ENCODE measurements at places on chromosomes 11 and 22.

DNA sequence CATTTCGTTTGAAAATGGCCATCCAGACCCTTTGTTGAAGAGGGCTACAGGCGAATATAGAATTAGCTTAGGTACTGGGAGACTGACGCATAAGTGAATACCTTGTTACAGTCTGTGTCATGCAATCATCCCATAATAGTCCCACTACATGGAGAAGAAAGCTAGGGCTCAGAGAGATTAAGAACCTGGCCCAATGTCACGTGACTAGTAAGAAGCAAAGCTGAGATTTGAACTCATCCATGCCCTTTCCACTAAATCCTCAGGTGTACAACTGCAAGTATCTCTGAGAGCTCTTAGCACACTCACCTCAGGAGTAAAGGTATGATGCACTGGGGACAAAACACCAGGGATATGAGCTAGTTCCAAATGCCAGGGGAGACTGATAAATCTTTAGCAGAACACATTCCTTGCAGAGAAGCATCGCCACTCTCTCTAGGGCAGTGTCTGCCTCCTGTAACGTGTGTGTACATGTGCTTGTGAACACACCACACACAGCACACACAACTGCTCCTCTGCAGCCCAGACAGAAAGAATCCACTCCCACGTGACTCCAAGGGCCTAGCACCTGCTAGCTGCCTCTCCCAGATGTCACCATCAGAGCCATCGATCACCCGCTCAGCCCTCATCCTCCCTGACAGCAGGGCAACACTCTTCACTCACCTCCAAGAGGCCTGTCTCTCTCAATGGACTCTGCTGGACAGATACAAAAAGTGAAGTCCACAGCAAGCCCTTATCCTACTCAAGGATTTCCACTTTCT lies 402.8 kb downstream of the NXPE2 start:
- no peak for DNase-seq

- no peak for DNase-seq
These were observed 12.6 kb upstream of the IL18BP start for GRCh38 chr11:71986131-71986530.

- no peak for DNase-seq
These were observed 6.0 kb downstream of the SYCE3 start for GRCh38 chr22:50556703-50557102.

DNA sequence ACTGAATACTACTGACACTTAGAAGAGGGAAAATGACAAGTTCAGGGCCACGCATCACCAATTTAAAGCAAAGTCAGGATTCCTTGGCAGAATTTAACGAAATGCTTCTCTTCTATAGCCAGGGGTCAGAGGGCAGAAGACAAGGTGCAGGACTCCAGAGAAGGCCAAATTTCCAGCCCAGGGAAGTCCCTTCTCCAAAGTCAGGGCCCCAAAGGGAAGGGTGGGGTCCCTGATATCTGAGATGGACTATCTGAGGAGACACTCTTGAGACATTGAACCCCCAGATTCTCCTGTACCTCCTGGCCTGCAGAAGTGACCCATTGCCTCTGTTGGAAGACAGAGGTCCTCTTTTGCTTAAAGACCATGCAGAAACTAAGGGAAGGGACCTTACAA lies 91.2 kb downstream of the RPS6KA4 start:
- no peak for DNase-seq

GRCh38 chr22:46018859-46019258 lies 41.9 kb upstream of the WNT7B start:
- no peak for DNase-seq

GRCh38 chr22:21641417-21641788 lies 699 bp upstream of the SDF2L1 start:
- no peak for DNase-seq

- DNase-seq = no peak
These were observed 25.4 kb downstream of the THOC5 start for GRCh38 chr22:29528144-29528543.

- DNase-seq = no peak
These were observed 143.0 kb downstream of the TMEM135 start for GRCh38 chr11:87180742-87181141.

- no peak for DNase-seq
These were observed 28.8 kb downstream of the KIAA0930 start for GRCh38 chr22:45211848-45212247.

DNA sequence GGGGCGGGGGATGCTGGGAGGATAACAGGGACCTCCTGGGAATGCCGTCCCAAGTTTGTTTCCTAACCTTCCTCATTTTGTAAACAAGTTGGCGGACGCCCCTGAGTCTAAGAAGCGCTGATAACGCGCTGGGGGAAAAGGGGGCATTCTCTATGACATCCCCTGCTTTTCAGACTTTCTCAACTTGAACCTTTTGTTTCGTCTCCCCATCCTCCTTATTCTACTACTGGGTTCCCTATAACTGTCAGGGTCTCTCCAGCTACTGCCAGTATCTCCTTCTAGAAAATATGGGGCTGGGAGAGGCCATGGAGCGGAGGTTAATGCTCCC lies 654 bp downstream of the TMEM86A start:
- no peak for DNase-seq

DNA sequence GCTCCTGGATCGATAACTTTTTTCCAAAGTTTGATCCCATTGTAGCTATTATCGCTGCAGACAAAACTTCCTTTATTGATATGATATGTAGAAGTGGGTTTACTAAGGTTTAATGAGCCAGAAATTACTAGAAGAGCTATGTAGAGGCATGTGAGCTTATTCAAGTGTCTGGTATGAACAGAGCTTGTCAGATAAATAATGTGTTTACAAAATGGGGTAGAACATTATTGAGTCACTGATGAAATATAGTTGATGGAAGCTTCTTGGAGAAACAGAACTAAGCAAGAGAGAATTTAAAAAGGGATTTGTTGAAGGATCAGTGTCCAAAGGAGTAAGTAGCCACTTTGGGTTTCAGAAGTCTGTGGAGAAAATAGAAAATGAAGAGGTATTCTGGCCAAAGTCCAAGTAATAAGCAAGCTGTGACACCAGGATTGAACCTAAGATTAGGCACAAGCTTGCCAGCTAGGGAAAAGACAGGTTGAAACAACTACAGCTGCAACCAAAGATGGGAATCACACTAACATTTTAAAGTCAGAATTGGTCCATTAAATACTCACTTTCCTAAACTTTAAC lies 104.3 kb downstream of the MAML2 start:
- no peak for DNase-seq

- DNase-seq = peak; percentile 19
These were observed 4.0 kb upstream of the SGSM1 start for GRCh38 chr22:24801901-24802465.

GRCh38 chr11:102760344-102761035 lies 19.9 kb downstream of the MMP10 start:
- DNase-seq = no peak

- DNase-seq = no peak
These were observed 817 bp upstream of the IFITM5 start for GRCh38 chr11:299951-300735.

GRCh38 chr11:67776852-67777520 lies 102.6 kb upstream of the ALDH3B2 start:
- no peak for DNase-seq

GRCh38 chr11:124762624-124763155 lies 600 bp upstream of the ESAM start:
- DNase-seq = no peak

GRCh38 chr11:113881856-113882255 lies 6.5 kb upstream of the USP28 start:
- DNase-seq = no peak

- DNase-seq = no peak
These were observed 1.9 kb downstream of the FBXO7 start for GRCh38 chr22:32476281-32477195.

- DNase-seq = no peak
These were observed 1339.8 kb downstream of the LRRC4C start for GRCh38 chr11:40119661-40120060.

DNA sequence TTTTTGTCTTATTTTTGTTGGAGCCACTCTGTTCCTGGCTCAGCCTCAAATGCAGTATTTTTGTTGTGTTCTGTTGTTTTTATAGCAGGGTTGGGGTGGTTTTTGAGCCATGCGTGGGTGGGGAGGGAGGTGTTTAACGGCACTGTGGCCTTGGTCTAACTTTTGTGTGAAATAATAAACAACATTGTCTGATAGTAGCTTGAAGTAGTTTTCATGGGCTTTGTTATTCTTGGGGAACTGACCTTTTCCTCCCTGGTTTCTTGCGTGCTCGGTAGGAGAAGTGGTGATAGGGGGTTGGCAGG lies 6.0 kb upstream of the MCM5 start:
- DNase-seq = no peak

GRCh38 chr11:129896062-129896461 lies 684 bp upstream of the NFRKB start:
- DNase-seq = no peak

DNA sequence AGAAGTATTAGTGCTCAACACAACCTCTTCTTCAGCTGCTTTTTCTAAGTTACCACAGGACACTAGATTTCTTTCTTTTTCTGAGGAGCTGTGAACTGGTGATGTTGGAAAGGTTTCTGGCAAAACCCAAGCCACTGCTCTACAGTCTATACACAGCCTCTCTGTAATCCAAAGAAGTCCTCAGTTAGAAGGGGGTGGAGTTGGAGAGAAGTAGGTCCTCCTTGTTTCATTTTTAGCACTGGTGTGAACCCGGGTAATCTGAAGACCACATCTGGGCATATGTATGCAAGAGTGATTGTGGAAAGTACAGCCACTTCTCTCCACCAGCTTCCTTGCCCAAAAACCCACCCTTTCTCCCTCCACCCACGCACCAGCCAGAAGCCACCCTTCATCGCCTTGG lies 1168.1 kb downstream of the LRRC4C start:
- DNase-seq = no peak

DNA sequence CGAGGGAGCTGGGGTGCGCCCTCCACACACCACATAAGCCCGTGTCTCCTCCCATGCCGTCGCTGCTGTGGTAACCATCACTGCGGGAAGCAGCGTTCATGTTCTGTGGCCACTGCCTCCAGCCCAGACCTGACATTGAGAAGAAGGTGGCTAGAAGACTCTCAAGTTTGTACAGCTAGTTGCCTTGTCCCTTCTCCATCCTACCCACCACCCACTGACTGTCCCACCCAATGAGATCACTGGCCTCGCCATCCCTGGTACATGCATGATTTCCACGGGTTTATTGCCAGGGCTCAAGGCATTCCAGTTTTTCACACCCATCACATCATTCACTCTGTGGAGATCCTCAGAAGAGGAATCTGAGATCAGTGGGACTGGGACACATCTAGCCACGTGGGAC lies 33.0 kb downstream of the AHNAK start:
- DNase-seq = no peak

GRCh38 chr11:68935066-68935465 lies 31.4 kb downstream of the IGHMBP2 start:
- no peak for DNase-seq

DNA sequence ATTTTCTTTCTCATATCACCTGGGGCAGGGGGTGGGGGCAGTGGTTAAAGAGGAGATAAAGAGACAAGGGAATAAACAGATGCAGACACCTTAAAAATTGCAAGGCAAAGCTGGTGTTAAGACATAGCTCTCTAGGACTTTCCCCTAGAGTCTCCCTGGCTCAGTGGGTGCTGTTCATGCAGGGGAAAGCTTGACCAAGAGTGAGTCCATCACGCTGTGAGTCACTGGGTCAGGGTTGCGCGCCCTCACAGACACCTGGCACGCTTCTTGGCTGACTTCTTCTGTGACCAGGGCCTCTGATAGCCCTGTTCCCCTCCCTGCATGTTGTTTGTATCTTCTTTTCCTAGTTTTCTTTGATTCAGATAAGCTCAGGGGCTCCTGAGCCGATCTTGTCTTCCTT lies 31.9 kb downstream of the COMMD9 start:
- DNase-seq = no peak

- no peak for DNase-seq
These were observed 36.4 kb downstream of the MAML2 start for GRCh38 chr11:96306600-96306932.

- no peak for DNase-seq
These were observed 77.2 kb downstream of the PRR5L start for GRCh38 chr11:36373016-36374010.

- no peak for DNase-seq
These were observed 7.7 kb downstream of the HMGXB4 start for GRCh38 chr22:35264986-35265385.

- no peak for DNase-seq
These were observed 71.1 kb downstream of the PPFIBP2 start for GRCh38 chr11:7584910-7585309.

DNA sequence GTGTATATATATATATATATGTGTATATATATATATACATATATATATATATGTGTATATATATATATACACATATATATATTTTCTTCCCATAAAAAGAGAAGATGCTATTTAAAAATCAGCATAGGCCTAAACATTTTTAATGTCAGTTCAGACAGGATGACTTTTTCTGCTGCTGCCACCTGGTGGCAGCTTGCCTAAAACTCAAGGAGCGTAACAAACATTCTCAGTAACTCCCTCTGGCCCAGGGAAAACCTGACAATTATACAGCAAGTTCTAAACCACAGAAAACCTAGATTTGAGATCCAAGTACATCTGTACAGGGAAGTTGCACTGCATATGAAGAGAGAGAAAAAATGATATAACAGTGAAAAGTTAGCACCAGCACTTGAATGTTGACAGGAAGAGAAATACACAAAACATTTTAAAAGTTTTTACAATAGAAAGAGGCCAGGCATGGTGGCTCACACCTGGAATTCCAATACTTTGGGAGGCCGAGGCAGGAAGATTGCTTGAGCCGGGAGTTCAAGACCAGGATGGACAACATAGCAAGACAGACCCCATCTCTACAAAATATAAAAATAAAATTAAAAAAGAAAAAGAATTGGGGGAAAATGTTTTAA lies 16.6 kb downstream of the OR8A1 start:
- peak; percentile 45 for DNase-seq

- no peak for DNase-seq
These were observed 757.5 kb downstream of the NELL1 start for GRCh38 chr11:21426931-21427330.

DNA sequence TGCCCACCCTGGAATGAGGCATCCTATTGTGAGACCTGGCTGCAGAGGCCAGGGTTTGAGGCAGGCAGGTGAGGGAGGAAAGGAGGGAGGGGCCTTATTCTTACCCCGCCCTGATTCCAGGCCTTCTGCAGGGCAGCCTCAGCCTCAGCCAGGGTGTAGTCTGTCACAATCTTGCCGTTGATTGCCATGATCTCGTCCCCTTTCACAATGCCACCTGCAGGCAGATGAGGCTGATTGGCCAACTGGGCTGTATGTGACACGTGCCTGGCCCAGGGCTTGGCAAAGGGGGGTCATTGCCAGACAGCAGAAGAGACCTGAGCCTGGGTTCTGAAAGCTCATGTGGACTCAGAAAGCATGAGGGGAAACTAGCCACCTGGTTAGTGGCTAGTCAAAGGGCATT lies 21.4 kb upstream of the ABCC8 start:
- DNase-seq = no peak

DNA sequence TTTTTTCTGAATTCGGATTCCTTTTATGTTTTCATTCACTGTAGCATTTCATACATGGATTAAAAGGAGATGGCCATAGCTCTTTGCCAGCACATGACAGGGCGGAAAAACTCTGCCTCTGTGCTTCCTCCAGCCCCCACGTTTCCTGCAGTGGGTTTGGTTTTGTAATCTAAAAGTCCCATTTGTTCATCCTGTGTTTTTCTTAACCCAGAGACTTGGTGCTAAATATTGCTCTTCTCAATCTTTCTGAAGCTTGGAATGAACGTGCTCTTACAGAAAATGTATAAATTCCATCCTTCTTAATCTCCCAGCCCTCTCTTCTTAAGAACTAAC lies 89.9 kb downstream of the PPP6R3 start:
- peak; percentile 37 for DNase-seq

GRCh38 chr22:27110665-27111451 lies 453.5 kb downstream of the MIAT start:
- DNase-seq = no peak

All from stimulated activated CD4-positive, alpha-beta T cell treated with anti-CD3 and anti-CD28 coated beads, Interleukin-4, amount 100 ng/mL, for 24 hours (primary cell).